Esophagus muscularis mucosa (tissue), 4 donors: ENCODE measurements at places on chromosomes 16 and 17. TPM values are rescaled to one million over a fixed set of nuclear protein-coding genes. Genes with fewer than 3 reads are reported as not detected.

GRCh38 chr16:30090610-30091331, 953 bp downstream of the TBX6 start:
- no peak for DNase-seq

DNA sequence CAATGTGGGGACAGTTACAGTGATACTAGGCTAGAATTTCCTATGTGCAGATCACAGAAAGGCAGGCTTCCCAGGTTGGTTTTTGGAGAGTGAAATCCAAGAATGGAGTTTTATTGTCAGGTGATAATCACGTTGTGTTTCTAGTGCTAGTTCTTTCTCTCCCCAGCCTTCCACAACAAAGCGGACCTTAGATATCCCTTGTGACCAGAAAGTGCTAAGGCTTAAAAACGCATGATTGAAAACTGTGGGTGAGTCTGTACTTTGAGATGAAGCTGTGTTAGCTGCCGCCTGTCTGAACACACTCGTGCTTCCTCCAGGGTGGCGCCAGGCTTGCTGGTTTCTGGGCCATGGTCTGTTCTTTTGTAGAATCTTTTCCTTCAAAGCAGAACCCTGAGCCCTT, 52.1 kb downstream of the BANP start:
- DNase-seq: no peak

GRCh38 chr16:26475596-26475995, 591.1 kb upstream of the C16orf82 start:
- DNase-seq: no peak

DNA sequence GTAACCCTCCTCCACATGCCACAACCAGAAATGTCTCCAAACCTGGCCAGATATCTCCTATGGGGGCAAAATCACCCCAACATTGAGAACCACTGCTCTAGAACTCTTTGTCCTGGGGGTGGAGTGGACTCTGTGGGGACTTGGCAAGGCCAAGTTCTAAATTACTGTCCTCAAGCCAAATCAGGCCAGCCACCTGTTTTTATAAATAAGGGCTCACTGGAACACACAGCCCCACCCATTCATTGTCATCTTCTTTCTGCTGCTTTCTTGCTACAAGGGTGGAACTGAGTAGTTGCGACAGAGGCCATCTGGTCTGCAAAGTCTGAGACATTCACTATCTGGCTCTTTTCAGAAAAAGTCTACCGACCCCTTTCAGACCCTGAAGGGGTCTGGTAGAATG, 26.8 kb upstream of the TMEM220 start:
- no peak for DNase-seq

- no peak for DNase-seq
Observed at GRCh38 chr17:73023759-73024158, 68.7 kb downstream of the SLC39A11 start.

- no peak for DNase-seq
Observed at GRCh38 chr17:4004517-4005295, 40.5 kb upstream of the ATP2A3 start.

GRCh38 chr16:9003322-9003721, 39.6 kb upstream of the USP7 start:
- DNase-seq: no peak

- DNase-seq: no peak
Observed at GRCh38 chr17:48645639-48646182, 19.6 kb upstream of the HOXB9 start.

DNA sequence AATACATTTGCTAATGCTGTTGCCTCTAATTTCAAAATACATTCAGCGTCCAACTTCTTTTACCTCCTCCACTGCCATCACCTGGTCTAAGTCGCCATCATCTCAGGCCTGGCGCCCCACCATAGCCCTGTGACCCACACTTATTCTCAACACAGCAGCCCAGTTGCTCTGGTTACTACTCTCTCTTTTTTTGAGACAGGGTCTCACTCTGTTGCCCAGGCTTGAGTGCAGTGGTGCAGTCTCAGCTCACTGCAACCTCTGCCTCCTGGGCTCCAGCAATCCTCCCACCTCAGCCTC, 7.5 kb upstream of the NKD1 start:
- DNase-seq: no peak

DNA sequence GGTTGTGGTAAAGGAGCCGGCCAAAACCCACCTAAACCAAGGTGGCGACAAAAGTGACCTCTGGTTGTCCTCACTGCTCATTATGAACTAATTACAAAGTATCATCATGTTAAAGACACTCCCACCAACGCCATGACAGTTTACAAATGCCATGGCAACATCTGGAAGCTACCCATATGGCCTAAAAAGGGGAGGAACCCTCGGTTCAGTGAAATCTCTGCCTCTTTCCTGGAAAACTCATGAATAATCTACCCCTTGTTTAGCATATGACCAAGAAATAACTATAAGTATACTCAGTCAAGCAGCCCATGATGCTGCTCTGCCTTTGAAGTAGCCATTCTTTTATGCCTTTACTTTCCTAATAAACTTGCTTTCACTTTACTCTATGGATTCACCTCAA, 72.2 kb downstream of the CYLD start:
- peak; percentile 42 for DNase-seq

- DNase-seq: peak; percentile 3
Observed at GRCh38 chr16:77610496-77610895, 111.8 kb upstream of the NUDT7 start.

DNA sequence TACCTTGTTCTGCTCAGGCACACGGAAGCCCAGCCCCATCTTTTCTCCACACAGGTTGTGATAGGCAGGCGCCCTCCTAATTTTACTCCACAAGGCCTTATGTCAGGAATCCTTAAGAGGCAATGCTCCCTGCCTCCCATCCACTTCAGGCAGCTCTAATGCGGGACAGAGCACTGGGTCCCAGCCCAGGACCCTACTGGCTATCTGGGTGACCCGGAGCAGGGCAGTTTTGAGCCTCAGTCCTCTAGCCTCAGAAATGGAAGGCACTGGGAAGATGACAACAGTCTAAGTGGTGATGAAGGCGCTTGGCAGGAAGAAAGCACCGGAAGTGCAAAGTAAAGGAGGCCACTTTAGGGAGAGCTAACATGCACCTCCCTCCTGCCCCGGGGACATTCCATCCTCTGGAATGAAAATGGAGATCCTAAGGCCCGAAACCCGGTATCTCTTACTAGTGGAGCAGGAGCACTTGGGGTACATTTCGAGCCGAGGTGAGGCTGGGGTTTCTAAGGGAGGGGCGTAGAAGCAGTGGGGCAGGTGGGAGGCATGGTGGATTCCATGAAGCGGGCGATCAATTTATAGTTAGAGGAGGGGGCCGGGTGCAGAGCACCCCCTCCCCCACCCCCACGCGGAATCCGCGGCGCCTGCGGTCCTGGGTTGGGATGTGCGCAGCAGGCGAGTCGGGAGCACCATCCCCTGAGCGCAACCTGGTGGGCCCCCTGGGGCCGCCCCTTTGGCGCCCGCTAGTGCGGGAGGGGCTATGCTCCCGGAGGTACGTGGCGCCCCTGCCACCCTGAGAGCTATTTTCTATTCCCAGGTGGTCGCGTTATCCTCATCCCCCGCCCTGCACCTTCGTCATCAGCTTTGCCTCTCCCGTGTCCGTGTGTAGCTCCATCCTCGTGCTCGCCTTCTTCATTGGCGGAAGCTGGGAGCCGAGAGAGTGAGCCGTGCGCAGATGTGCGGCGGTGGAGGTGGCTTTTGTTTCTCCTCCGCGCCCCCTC, 4.9 kb downstream of the MT1F start:
- DNase-seq: no peak

GRCh38 chr16:70381604-70382342, 35.1 kb downstream of the DDX19A start:
- peak; percentile 93 for DNase-seq

GRCh38 chr16:48353565-48354163, 31.5 kb downstream of the SIAH1 start:
- no peak for DNase-seq

GRCh38 chr16:78952630-78953029, 647.9 kb downstream of the MAF start:
- DNase-seq: no peak

HBA1 gene
- total RNA-seq: not detected

CCDC78 gene
- 0.42 TPM for total RNA-seq

EFCAB5 gene
- total RNA-seq: not detected

SEZ6L2 gene
- 1.2 TPM for total RNA-seq
